ENCODE measurements at places on chromosomes 4 and X. TPM values are rescaled to one million over a fixed set of nuclear protein-coding genes. Genes with fewer than 3 reads are reported as not detected.
A peak's percentile ranks its signal among the peaks of the same experiment; 100 is the strongest.

MAGED4 gene
- total RNA-seq, result 6.0 TPM

EREG gene
- 29.1 TPM for total RNA-seq

AMER1 gene
- 3.0 TPM for total RNA-seq

TEX13D gene
- total RNA-seq, result not detected

PCYT1B gene
- total RNA-seq, result 2.2 TPM

CSAG3 gene
- total RNA-seq, result not detected

LIMCH1 gene
- total RNA-seq, result 0.25 TPM

FHIP1A gene
- total RNA-seq, result 19.1 TPM

CASP6 gene
- total RNA-seq, result 33.0 TPM

IL9R gene
- total RNA-seq, result not detected

PALLD gene
- 202 TPM for total RNA-seq

- DNase-seq, result peak; percentile 37
Measured at GRCh38 chr4:186068581-186069348, at the start of gene TLR3. TSS of gene TLR3 (plus strand) at chr4:186069156. CDS start at chr4:186076620, 7,464 bp downstream.

DNA sequence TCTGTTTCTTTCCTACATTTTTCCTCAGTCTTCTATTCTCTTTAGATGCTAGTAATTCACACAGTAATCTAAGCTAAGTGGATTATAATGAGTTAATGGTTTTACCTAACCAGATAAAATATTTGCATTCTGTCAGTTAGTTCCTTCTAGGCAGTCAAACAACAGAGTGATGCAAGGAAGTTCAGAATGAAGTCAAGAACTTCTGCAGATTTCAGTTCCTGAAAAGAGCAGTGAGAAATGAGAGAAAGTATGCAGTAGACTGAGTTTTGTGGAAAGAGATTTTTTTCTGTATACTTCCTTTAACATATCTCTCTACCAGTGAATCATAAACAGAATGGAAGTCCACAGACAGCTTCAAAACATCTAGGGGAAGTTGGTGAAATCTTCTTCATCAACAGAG is 774.0 kb upstream of the POU3F4 start:
- DNase-seq, result no peak

DNA sequence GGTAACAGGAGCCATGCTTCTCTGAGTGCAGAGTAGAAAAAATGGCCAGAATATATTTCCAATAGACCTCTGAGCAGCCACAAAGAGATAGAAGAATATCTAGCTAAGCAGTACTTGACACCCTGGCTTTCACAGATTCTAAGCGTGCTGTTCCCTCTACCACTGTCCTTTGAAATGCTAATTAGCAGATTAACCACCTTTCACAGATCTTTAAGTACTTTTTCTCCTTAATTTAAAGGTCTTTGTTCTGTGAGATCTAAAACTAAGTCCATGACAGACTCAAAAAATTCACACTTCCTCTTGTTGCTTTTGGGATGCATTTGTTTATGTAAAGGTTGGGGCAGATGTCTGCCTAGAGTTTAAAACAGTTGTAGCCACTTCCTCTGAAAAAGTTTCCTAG is 28.3 kb upstream of the MAGEC2 start:
- no peak for DNase-seq

DNA sequence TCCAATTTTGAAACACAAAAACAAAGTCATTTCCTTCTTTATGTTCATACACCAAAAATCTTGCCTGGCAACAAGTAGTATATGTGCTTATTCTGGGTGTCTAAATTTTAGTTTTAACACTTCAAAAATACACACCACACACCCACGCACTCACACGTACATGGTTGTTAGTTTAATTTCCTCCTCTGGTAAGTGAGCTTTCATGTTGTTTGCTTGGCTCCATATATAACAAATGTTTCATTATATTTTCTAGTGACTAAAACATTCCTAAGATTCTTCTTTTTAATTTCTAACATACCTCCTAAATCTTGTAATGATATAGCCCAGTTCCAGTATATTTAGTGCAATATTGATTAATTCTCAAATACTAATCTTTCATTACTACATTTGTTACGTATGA is 80.9 kb downstream of the PRDM5 start:
- no peak for DNase-seq

GRCh38 chrX:85378461-85378860 is 1.0 kb downstream of the POF1B start:
- no peak for DNase-seq

- no peak for DNase-seq
Measured at GRCh38 chr4:154528869-154529268, 21.3 kb downstream of the PLRG1 start.

GRCh38 chr4:171118091-171118490 is 695.1 kb upstream of the GALNTL6 start:
- DNase-seq, result peak; percentile 7

DNA sequence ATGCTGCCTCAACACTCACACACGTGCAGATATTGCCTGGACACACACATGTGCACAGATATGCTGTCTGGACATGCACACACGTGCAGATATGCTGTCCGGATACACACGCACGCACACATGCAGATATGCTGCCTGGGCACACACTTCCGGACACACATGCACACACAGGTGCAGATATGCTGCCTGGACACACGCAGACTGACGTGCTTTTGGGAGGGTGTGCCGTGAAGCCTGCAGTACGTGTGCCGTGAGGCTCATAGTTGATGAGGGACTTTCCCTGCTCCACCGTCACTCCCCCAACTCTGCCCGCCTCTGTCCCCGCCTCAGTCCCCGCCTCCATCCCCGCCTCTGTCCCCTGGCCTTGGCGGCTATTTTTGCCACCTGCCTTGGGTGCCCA is 14.7 kb downstream of the FGFRL1 start:
- no peak for DNase-seq

GRCh38 chr4:15575966-15576365 is 79.2 kb downstream of the FBXL5 start:
- DNase-seq, result no peak

DNA sequence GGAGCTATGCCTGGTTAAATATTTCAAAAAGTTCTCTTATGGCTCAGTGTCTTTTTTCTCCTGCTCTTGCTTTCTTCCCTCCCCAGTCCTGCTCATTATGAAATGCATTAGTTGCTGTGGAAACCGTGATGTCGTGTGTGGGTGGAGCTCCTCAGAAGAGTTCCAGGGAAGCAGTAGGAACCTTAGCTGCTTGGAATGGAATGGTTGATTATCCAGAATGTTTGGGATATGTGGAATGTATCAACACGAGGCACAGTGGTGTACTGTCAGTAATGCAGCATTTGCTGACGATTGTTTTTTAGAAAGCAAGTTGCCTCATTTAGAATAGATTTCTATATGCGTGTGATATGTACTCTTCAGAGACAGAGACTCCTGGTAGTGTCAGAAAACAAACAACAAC is 333.2 kb downstream of the ARHGAP10 start:
- no peak for DNase-seq

DNA sequence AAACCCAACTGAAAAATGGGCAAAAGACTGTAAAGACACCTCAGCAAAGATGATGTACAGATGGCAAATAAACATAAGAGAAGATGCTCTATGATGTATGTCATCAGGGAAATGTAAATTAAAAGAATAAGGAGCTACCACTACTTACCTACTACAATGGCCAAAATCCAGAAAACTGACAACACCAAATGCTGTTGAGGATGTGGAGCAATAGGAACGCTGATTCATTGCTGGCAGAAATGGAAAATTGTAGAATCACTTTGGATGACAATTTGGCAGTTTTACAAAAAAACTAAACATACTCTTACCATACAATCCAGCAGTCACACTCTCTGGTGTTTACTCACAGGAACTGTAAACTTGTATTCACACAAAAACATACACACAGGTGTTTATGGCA is 222.3 kb upstream of the LDB2 start:
- DNase-seq, result no peak

- DNase-seq, result no peak
Measured at GRCh38 chrX:153626025-153626633, 20.9 kb upstream of the DUSP9 start.

- no peak for DNase-seq
Measured at GRCh38 chr4:99824070-99824599, 7.5 kb downstream of the DAPP1 start.

DNA sequence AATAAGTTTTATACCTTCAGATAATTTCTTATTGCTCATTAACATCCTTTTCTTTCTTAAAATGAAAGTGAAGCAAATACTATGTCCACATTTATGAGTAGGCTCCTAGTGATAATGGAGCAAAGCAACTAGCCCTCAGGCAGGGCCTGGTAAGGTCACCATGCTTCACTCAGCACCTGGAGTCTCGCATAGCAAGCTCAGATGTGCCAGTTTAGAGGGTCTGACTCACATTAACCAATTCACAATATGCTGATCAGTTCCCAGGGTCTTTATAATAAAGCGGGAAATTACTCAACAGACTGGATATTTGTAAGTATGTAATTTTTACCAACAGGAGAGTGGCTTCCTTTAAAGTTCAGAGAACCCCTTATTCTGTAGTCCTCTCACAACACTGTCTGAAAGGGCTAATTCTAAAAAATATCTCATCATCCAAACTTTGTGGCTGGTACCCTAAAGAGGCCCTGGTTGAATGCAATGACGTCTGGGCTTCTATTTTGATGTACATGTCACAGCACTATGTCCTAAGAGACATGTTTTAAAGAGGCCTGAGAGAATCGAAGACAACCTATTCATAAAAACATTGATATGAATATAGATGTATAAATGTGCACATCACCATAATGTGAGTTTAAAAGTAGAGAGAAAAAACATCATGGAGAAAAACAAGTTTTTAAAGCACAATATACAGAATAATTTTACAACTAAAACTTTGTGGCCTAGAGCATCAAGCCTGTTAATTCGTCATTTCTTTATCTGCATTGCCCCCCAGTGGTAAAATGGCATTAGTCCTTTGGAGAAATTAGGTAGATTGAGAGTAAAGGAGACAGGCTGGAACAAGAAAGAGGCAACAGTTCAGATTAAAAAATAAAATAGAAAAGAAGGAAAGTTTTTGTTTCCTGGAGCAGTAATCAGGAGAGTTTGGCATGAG is 44.3 kb downstream of the IL21 start:
- DNase-seq, result no peak

- DNase-seq, result no peak
Measured at GRCh38 chr4:121192480-121192879, 28.4 kb upstream of the TNIP3 start.

GRCh38 chrX:16910376-16910775 is 36.1 kb upstream of the REPS2 start:
- no peak for DNase-seq

GRCh38 chr4:7708981-7709380 is 230.7 kb downstream of the AFAP1 start:
- no peak for DNase-seq

GRCh38 chr4:162163892-162164759 is at the start of gene FSTL5:
TSS of gene FSTL5 (minus strand) at chr4:162164000. CDS start at chr4:162111396, 52,604 bp downstream.
- peak; percentile 72 for DNase-seq

DNA sequence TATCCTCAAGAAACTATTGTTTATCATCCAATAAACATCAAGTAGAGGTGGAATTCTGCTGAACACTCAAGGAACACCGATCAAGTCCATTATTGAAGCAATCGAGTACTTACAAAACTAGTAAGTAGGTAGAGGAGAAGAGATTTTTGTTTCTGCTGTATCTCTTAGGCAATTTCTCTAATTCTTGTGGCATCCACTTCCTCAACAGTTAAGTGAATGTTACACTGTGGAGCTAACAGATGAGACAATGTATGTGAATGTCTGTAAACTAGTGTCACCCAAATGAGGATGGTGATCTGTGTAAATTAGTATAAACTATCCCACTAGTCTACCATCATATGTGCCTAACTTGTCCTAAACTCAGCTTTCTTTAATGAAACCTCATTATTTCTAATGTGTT is 261.6 kb downstream of the ARHGAP24 start:
- no peak for DNase-seq

DNA sequence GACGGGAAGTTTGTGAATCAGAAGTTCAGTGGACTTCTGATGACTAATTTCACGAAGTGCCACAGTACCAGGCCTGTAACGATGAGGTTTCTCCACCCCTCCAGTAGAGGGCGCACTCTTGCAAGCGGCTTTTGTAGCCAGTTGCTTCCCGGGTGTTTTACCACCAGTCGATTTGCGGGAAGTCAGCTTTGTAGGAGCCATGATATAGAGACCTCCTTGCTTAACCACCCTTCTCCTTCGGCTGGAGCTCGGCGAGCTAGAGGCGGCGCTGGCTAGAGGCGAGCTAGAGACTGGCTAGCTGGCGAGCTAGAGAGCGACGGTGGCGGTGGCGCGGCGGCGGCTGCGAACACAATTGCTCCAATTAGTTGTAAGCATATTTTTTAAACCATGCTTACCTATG is 72.0 kb downstream of the IL1RAPL1 start:
- DNase-seq, result no peak

DNA sequence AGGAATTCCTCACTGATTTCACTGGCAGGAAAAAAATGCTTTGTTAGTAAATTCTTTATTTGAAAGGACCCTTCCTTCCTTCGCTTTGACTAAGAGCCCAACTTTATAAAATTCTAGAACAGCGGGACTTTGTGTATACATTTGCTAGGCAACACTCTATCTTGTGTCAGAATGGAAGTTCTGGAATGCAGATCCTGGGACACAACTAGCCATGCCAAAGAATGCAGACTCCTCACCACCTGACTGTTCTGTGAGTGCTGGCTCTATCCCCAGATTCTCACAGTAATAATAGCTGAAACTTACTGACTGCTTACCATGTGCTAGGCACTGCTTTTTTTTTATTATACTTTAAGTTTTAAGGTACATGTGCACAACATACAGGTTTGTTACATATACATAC is 73.3 kb upstream of the ZDHHC15 start:
- DNase-seq, result no peak

DNA sequence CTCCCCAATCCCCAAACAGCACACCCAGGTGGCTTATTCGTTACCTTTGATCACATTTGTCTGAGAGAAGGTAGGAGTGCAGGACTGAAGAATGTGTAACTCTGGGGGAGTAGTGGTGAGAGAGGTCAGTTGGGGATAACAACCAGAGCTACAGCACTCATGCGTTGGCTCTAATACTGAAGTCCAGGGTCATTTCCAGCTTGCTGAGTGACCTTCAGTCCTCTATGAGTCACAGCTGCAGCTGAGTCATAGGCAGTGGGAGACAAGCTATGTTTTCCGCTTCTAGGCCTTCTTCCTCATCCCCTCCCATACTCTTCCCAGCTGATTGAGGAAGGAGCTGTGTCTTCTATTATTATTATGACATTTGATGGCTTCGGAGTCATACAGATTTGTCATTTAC is 31.6 kb upstream of the CT47C1 start:
- no peak for DNase-seq

DNA sequence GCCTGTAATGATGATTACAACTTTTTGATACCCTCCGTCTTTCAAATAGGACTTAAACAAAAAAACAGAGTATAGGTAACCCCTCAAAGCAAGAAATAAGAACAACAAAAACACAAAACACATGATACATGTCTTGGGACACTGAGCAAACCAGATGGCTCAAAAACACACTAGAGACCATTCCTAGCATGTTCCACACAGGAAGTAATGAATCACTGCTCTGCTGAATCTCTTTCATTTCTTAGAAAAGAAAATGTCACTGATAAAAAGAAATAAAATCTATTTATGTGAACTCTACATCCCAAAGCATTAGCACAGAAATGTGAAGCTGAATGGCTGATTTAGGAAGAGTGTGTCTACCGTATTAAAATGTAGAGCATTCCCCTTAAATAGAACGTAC is 134.5 kb upstream of the IL15 start:
- DNase-seq, result peak; percentile 24

GRCh38 chr4:73762409-73762808 is 22.0 kb downstream of the CXCL8 start:
- no peak for DNase-seq

GRCh38 chr4:71609167-71609566 is 174.7 kb downstream of the GC start:
- DNase-seq, result no peak

Measured in foreskin keratinocyte (primary cell).